ENCODE measurements at places on chromosomes 5 and 9.
A peak's percentile ranks its signal among the peaks of the same experiment; 100 is the strongest.

GRCh38 chr5:5788793-5789192 lies 366.3 kb downstream of the ICE1 start:
- DNase-seq = no peak

DNA sequence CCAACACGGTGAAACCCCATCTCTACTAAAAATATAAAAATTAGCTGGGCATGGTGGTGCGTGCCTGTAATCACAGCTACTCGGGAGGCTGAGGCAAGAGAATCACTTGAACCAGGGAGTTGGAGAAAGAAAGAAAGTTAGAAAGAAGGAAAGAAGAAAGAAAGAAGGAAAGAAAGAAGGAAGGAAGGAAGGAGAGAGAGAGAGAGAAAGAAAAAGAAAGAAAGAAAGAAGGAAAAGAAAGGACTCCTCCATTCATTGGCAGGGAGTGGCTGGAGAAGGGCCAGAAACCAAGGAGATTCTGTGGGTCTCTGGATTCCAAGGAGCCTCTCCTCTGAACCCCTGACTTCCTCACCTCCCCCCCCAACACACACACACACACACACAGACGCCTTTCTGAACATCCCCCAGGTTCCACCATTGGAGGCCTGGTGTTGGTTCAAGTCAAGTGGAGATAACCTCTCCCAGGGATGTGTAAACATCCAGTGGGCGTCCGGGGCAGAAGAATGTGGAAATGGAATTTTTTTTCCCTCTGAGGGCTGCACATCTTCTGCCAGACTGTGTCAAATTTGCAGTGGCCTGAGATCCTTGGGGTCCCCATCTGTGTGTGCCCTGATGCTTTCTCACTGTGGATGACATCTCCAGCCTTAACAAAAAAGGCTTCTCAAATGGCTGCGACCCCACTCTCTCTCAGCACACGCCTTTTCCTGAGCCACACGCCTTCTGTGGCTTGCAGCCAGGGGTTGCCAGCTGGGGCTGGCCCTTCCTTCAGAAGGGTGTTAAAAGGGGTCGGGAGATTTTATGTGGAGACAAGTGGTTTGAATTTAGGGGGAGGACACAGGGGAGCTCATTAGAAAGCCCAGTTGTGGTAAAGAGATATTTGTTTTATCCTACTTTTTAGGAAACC lies 109.3 kb upstream of the HAND1 start:
- DNase-seq = no peak

DNA sequence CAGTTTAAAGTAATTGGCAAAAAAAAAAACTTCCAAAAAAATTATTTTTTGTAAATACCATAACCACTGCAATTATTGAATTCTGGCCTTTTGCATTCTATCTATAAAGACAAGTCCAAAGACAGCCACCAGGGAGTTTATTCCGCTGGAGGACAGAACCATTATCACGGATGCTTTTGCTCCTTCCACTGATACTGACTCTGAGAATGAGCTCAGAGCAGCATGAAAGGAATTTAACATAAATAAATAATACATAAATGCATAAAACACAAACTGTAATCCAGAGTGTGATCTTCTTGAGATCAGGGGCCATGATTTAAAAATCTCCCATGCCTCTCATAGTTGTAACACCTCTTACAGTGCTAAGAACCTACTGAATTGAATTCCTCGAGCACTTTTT lies 264.8 kb downstream of the ARRDC3 start:
- DNase-seq = no peak

GRCh38 chr5:36875051-36875789 lies 1.3 kb upstream of the NIPBL start:
- DNase-seq = no peak

DNA sequence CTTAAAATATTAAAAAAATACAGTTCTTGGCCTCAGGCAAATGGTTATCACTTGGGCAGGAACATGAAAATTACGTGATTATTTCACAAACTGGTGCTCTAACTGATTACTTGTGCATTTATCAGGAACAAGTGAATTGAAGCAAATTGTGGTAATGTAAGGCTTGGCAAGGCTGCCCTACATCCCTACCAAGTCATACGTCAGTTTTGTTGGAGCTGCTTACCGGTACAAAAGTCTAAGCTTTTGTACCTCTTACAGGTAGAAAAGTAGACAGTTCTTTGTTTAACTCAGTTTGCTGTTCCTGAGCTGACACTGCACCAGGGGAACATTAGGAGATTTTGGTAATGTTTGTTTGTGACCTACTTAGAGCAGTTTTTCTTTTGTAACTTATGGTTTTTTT lies 2.2 kb downstream of the G3BP1 start:
- no peak for DNase-seq

GRCh38 chr9:13478160-13478559 lies 198.7 kb upstream of the MPDZ start:
- no peak for DNase-seq

DNA sequence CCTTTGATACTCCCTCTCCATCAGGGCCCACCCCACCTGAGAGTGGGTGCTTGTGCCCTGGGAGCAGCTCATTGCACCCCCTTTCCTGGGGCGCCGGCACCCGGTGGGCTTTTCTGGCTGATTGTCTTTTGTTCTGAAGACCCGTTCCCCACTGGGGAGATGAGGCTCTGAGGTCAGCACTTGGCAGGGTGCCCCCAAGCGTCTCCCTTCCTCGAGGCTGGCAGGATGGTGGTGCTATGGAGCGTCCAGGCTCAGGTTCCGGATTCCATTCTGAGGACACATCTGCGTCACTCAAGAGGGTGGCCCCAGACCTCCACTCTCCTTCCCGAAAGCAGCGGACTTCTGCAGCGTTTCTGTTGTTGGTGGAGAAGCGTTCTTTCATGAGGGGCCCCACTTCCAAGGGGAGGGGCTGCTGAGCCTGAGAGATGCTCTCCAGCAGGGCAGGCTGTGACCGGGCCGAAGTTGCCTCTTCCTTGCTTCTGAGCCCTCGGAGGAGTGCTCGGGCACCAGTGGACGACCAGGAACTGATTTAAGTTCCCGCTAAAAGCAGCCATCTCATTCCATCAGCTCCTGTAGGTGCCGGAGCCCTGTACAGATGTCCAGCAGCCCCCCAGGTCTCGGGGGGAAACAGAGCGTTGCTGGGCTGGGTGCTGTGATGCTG lies 42.2 kb downstream of the COL5A1 start:
- DNase-seq = no peak

- peak; percentile 23 for DNase-seq
These were observed 564 bp downstream of the SLC25A25 start for GRCh38 chr9:128068386-128069205.

GRCh38 chr9:132144708-132145365 lies 17.0 kb upstream of the NTNG2 start:
- no peak for DNase-seq

GRCh38 chr5:1330146-1330846 lies 14.6 kb downstream of the CLPTM1L start:
- no peak for DNase-seq

- no peak for DNase-seq
These were observed 4.3 kb downstream of the CCL19 start for GRCh38 chr9:34686732-34687131.

DNA sequence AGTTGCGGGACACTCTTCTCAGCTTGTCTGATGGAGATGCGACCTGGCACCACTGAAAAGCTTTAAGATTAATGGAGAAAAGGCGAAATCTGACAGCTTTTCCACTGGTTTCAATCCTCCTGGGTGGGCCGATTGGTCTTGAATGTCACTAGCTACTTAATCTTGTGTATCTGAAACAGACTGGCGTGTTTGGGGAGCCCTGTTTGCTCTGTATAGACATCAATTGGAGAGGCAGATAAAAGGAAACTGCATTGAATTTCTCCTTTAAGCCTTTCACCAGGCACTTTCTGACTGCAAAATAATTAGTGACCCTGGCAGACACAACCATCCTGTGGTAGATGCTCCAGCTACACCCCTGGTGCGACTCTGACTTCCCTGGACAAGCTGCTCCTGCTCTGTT lies 224.2 kb downstream of the NDUFS4 start:
- DNase-seq = no peak

GRCh38 chr9:83307066-83307724 lies 231.0 kb downstream of the FRMD3 start:
- DNase-seq = no peak

DNA sequence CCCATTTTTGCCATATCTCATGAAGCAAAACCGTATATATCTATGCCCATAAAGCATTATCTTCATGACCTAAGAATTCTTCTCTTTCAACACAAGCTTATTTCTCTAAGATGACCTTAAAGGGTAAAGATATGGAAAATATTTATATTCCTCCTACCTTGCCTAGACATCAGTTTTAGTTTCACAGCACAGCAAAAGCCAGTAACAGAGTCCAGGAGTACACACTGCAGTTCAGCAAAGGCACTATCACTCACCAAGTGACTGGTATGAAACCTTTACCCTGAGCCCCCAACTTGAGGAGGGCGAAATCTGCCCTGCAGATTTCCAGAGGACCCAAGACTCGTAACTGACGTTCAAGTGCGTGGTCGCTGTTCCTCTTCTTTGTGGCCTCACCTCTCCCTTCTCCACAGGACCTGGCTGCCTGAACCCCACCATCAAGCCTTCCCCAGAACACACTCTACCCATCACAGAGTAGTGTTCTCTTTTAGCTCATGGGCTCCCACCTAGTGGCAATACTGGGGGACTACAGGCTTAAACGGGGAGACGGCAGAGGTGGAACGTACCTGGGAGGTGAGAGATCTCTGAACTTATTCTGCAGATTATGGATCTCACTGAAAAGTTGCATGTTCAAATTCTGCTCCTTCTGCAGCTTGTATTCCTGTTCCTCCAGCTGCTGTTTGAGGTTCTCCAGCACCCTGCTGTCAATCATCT lies 141.0 kb downstream of the CDK5RAP2 start:
- DNase-seq = no peak

- DNase-seq = no peak
These were observed 101.4 kb downstream of the GALNT10 start for GRCh38 chr5:154291917-154292316.

DNA sequence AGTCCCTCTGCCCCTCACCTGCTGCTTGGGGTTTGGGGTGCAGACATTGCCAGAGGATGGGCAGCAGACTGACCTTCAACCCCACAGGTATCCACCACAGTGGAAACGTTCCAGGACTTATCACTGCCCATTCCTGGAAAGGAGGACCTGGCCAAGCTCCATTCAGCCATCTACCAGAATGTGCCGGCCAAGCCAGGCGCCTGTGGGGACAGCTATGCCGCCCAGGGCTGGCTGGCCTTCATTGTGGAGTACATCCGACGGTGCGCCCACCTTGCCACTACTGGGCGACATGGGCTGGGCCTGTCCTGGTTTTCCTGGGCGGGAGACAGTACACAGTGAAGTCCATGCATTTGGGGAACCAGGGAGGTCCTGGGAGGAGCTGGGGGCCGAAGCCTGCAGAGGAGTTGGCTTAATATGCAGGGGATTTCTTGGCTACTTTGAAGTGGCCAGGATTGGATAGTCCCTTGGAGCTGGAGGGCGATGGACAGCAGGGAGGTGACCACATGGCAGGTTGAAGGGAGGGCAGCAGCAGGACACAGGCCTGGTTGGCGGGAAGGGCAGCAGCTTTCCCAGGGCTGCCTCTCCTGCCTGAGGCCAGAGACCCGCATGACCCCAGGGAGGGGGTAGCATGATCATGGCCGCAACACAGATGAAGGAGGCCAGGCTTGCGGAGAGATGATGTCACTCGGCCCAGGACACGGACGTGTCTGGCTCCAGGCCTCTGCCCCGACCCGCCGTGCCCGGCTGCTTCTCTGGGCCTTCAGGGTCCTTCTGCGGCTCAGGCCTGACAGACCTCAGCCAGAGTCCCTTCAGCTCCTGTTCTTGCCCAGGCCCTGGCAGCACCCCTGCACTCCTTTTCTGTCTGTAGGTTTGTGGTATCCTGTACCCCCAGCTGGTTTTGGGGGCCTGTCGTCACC lies 34.6 kb downstream of the USP20 start:
- no peak for DNase-seq

DNA sequence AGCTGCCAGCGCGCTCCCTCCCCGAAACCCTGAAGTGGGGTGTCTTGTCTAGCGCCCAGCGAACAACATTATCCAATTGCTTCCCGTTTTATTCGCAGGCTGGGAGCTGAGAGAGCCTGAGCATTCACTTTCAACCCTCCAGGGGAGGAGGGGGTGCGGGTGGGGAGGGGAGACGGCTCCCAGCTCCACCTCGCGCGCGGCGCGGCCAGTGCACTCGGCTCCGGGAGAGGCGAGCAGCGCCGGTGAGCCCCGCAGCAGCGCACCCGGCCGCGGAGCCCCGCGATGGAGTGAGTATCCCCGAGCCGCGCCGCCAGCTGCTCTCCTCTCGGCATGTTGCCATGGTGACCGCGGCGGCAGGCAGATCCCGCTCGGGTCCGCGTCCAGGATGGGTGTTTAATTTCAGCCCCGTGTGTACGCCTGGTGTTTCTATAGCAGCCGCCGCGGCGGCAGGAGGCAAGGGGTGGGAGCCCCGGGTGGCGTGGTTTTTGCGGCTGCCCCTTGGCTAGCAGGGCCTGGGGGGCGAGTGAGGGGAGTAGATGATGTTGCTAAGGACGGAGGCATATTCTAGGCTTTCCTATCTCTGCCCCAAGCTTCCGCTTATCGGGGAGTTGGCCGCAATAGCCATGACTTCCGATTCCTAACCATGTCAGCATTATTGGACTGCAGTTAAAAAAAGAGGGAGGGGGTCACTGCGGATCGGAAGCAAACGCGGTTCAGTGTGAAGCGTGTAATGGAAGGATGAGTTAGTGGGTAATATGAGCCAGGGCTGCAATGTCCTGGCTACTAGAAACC lies 139.2 kb upstream of the PALM2AKAP2 start:
- DNase-seq = no peak

DNA sequence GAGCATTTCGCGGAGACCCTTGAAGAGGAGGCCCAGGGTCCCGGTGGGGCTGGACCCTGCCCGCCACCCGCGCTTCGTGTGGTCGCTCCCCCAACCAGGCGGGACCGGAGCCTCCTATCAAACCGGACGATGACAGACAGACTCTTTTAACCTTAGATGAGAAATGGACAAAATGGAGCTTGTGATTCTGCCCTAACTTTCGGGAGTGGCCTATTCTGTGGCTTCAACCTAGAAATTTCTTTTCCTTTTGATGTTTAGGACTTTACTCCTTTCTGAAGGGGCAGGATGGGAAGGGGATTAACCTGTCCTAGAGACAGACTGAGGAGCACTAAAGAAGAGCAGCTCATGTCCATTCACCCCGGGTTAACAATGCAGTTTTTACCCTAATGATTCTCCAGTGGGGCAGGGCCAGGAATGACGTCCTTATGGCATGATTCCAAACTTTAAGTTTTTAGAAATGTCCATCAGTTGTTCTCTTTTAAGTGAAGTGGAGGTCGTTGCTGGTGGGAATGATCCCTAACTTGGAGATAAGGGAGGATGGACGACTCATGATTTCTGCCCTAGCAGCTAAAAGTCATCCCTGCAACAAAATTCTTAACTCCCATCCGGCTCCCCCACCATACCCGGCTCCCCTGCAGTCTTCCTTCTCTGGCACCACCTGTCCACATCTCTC lies 1.0 kb downstream of the NIPSNAP3A start:
- no peak for DNase-seq

DNA sequence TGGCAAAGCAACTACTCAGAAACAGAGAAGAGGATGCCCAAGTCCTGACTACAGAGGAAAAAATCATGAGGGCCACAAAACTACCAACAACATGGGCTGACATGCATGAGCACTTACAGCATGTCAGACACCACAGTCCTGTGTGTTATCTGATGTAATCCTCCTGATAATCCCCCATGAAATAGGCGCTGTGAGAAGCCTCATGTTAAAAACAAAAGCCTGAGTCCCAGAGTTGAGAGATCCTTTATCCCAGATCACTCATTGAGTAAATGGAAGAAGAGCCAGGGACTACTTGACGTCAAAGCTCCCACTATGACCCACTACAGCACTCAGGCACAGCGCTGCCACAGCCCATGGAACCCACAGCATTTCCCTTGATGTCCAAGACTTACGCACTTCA lies 7.2 kb upstream of the SPOCK1 start:
- no peak for DNase-seq

- DNase-seq = no peak
These were observed 4.1 kb upstream of the KCNMB1 start for GRCh38 chr5:170393235-170393634.

- DNase-seq = no peak
These were observed 51.2 kb upstream of the BARHL1 start for GRCh38 chr9:132531195-132531594.

All from activated CD8-positive, alpha-beta memory T cell treated with anti-CD3 and anti-CD28 coated beads for 1 hour (primary cell).